ENCODE measurements at places on chromosomes 6 and 20.

- no peak for DNase-seq
Measured at GRCh38 chr6:112408522-112408921, 61.4 kb downstream of the RFPL4B start.

- DNase-seq = no peak
Measured at GRCh38 chr6:45614488-45615285, 237.0 kb upstream of the SUPT3H start.

GRCh38 chr20:37172836-37173235, 6.3 kb upstream of the RPN2 start:
- DNase-seq = no peak

DNA sequence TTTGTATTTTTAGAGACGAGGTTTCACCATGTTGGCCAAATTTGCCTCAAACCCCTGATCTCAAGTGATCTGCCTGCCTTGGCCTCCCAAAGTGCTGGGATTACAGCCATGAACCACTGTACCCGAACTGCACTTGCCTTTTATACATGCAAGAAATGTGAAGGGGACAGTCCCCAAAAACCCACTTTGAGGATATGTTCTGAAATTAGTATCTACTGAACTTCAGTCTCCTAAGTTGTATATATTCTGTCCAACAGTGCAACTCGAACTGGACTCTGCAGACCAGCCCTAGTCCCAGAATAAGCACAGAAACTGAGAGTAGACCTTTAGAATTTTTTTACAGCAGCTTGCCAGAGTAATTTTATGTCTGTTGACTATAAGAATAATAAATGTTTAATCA, 28.5 kb downstream of the BACH2 start:
- DNase-seq = no peak

DNA sequence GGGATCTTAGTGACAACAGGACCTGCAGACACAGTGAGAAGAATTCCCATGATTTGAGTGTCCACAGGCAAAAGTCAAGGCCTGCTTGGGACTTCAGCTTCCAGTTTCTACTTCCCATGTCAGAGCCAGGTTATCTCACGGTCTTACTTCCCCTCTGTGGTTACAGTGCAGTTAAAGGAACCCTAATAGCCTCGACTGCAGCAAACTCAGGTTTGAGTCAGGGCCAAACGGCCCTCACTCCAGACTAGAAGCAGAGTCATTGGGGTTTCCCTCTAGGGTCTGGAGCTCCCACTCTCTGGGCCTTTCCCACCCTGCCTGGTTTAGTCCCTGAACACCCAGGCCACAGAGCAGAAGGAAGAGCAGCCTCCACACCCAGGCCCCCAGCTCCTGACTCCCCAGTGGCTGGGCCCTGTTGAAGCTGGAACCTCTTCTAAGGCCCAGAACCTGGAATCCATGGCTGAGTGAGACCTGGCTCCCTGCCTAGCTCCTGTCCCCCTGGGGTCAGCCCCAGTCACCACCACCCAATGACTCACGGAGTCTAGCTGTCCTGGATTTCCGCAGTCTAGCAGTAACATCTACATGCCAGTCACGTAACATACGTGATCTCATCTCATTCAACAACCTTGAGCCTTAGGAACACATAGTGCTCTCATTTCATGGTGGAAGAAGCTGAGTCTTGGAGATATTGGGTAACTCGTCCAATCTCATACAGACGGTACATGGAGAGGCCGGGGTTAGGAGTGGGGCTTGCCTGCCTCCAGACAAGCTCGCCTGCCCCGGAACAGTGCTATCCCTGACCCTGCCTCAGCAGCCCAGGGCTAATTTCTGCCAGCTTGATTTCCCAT, 9.2 kb upstream of the GHRH start:
- no peak for DNase-seq

GRCh38 chr20:56004007-56004406, 1.3 kb downstream of the CBLN4 start:
- no peak for DNase-seq

DNA sequence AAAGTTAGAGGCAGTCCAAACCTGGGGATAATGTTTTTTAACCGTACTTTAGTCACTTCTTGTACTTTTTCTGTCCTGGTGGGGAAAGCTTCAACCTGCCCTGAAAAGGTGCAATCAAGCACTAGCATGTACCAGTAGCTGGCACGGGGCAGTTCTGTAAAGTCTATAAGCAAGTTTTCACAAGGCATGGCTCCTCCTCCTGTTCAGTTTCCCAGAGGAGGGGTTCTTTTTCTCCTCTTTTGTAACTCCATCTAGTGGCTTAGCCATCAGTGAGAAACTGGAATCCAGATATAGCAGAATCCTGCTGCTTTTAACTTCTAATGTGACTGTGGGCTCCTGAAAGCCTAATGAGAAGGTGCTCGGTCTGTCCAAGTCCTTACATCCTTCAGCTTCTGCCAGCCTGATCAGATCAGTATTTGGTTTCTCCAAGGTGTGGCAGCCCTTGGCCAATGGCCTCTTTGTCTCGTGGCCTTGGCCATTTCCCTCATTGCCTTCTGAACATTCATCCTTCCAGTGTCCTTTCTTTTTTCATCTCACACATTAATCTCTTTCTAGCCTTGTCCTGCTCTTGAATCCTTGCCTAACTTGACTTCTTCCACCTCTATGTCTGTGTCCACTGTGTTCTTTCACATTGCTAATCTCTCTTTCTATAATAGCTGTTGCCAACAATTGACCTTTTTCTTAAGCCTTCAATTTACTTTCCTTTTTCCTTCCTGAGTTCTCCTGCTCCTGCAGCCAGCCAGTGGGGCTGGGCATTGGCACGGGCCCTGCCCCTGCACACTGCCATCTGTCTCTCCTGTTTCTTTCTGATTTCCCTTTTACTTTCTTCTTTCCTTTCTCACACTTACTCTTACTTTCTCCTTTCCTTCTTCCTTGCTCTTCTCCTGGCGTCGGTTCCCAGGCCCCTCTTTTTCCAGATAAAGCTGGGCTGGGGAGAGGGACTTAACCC, 222.0 kb upstream of the SYNCRIP start:
- no peak for DNase-seq

DNA sequence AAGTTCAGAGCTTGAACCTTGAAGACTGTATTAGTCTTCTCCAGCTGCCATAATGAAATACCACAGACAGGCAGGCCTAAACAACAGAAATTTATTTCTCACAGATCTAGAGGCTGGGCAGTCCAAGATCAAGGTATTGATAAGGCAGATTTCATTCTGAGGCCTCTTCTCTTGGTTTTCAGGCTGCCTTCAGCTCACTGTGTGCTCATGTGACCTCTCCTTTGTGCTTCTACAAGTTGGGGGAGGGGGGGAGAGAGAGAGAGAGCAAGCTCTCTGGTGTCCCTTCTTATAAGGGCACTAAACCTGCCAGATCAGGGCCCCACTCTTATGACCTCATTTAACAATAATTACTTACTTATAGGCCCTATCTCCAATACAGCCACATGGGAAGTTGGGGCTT, 102.6 kb upstream of the RSPO3 start:
- no peak for DNase-seq

GRCh38 chr6:5442319-5442718, 181.0 kb downstream of the FARS2 start:
- no peak for DNase-seq

DNA sequence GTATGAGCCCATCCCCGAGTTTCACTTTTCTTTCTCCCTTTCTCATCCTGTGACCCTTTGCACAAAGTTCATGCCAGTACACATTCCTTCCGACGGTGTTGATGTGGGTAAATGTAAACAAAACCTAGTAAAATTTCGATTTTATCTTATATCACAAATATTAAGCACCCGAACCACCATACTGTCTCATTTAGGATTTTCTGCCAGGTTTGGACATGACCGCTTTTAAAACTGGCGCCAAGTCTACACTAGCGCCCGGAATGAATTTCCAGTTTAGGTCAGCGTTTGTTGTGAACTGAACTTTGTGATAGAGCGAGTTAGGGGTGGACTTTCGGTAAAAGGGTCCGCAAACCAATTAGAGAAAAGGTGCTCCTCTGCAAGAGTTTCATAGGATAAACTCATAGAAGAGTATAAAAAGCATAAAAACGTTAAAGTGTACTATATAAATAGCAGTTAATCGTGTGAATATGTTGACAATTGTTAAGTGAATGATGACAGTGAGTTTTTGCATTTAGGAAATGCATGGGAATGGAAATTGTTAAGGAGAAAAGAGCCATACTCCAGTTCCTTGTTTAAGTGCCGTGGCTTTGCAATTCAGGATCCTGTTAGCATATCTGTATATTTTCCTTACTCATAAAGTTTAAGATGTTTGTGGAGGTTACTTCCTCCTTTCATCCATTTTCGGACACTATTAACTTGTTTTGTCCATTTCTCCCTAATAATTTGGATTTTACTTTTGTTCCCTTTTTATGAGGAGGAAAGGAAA, 937 bp downstream of the AKAP7 start:
- no peak for DNase-seq

DNA sequence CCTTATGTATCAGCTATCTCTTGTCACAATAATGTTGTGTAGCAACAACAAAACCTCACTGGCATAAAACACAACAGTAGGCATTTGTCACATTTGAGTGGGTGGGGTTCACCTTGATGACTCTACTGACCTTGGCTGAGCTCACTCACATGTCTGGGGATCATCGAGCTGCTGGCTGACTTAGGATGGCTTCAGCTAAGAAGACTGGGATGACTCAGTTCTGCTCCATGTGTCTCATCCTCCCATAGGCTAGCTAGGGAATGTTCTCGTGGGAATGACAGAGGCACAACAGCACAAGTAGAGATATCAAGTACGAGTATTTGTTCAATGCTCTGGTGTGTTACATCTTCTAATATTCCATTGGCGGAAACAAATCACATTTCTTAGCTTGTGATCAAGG, 167.9 kb downstream of the PLCB1 start:
- DNase-seq = no peak

DNA sequence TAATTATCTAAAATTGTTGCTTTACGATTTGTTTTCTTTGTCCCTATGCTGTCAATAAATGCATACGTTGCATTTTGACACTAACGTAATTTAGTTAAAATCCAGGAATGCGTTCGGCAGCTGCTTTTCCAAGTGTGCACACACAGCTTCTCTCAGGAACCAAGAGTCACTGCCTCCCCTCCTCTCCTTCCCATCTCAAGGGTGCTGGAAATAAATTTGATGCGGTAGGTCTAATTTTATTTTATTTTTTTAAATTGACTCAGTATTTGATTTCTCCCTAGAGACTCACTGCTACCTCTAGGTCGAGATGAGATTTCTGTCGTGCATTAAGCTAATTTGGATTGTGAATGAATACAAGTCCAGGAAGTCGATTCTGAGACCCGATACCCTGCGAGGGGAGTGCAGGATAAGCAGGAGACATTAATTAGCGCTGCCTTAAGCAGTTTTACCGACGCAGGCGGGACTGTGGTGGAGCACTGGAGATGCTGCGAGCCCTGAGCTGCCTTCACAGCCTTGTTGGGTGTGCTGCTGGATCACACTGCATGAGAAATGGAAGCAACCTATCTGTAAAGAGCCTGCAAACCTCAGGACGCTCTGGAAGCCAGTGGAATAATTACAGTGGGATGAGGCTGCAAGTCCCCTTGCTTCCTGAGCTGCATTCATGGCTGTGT, 381.2 kb downstream of the C6orf118 start:
- no peak for DNase-seq

- DNase-seq = no peak
Measured at GRCh38 chr6:149342525-149342924, 25.0 kb downstream of the TAB2 start.

DNA sequence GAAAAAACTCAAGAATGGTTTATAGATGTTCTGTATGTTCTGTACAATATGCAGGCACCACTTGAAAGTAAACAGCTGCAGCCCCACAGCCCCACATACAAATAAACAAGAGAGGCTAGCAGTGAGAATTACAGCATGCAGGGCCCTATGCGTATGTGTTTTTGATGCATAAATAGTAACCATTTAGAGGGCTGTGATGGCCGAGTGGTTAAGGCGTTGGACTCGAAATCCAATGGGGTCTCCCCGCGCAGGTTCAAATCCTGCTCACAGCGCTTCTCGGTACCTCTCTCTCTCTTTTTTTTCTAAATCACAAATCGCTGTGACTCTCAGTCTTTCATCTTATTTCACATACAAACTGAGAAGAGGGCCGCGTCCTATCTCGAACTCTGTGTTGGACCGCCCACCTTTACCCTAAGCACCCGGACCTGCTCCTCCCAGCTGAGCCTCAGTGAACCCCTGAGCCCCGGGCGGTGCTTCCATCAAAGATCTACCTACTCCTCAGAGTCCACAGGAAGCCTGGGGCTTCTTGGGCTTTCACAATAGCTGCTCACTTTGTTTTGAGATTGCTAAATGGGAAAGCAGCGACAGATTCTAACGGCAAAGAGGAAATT, 37.7 kb upstream of the PRSS16 start:
- no peak for DNase-seq

DNA sequence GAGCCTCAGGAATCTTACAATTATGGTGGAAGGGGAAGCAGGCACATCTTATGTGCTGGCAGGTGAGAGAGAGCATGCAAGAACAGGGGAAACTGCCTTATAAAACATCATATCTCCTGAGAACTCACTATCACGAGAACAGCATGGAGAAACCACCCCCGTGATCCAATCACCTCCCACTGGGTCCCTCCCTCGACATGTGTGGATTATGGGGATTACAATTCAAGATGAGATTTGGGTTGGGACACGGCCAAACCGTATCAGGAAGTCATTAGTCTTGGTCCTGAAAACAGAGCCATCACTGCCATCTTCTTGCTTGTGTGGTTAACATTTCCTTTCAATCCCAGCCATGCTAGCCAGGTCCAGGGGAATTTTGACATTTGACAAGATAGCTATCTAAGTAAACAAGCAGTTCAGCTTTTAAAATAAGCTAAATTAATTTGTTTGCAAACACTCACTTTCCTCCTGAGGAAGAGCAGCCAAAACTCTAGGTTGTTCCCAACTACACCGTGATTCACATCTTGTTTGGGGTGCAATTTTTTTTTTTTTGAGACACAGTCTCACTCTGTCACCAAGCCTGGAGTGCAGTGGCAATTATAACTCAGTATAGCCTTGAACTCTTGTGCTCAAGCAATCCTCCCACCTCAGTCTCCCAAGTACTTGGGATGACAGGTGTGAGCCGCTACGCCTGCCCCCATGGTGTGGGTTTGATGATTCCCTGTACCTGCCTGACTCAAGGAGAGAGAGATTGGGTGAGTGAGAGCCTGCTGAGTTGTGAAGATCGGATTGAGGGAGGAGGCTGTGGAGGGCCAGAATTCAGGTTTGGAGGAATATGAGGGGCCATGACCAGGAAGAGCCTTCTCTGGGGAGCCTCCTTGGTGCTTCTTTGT, 13.0 kb upstream of the PPP1R14C start:
- DNase-seq = no peak

GRCh38 chr6:21869085-21869771, 275.7 kb downstream of the SOX4 start:
- DNase-seq = no peak

DNA sequence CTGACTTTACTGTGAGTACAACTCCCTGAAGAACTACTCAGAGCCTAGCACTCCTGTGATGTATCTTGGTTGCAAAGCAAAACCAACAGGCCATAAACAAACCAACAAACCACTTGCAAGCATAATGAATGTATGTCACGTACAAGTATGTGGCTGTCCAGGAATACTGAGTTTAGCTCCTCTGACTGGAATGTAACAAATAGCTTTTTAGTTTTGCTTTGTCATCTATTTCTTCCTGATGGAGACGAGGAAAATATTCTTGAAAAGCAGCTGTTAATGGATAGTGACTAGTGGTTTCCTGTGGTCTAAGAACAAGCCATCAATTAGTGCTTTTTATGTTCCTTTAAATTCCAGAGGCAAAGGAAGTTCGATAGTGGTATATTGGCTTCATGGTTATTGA, 101.9 kb upstream of the LY86 start:
- no peak for DNase-seq
